NCI-H2081 (cell line): ENCODE measurements at places on chromosomes 11 and 22.

DNA sequence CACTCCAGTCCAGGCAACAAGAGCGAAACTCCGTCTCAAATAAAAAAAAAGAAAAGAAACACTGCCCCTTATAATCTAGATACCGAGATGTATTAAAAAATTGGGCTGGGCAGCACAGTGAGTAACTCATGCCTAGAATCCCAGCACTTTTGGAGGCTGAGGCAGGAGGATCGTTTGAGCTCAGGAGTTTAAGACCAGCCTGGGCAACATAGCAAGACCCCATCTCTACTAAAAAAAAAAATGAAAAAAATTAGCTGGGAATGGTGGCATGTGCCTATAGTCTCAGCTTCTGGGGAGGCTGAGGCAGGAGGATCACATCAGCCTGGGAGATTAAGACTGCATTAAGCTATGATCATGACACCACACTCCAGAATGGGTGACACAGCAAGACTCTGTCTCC lies 24.9 kb downstream of the DDX6 start:
- no peak for DNase-seq

DNA sequence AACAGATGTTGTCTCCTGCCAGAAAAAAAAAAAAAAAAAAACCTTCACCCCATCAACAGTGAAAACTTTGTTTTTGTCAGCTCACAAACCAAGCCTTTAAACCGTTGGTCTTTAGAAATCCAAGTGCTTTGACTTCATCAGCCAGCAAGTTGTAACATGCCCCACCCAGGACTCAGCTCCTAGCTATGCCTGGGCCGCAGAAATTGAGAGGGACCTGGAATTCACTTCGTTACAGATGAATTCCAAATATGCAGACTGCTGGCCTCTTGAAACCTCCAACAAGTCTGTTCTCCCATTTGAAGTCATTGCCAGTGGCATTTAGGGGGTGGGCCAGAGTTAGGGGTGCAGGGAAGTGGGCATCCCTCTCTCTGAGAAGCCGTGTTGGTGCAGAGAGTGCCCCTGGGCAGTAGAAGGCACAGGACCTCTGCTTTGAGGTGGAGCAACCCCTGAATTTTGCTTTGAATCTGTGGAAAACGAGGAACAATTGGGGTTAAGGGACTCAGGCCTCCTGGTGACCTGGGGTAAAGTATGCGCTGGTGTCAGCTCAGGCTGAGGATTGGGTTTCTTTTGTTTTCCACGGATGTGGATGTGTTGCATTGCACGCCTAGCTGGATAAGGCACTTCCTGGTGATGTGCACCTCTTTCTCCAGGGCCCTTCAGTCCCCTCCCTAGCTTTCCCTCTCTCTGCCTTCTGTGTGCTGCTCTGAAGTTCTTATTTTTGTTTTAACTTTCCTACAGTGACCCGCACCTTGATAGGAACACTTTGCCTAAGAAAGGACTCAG lies 109.5 kb downstream of the DBX1 start:
- no peak for DNase-seq

- DNase-seq = peak; percentile 32
These were observed 10.8 kb downstream of the LARGE2 start for GRCh38 chr11:45933131-45933831.

- DNase-seq = no peak
These were observed 118.0 kb downstream of the SIK3 start for GRCh38 chr11:116980136-116980793.

GRCh38 chr11:39341461-39341860 lies 2118.0 kb downstream of the LRRC4C start:
- no peak for DNase-seq
